ENCODE measurements at places on chromosomes 6 and 20.

- DNase-seq: no peak
These were observed 63.0 kb upstream of the INSM1 start for GRCh38 chr20:20304942-20305341.

DNA sequence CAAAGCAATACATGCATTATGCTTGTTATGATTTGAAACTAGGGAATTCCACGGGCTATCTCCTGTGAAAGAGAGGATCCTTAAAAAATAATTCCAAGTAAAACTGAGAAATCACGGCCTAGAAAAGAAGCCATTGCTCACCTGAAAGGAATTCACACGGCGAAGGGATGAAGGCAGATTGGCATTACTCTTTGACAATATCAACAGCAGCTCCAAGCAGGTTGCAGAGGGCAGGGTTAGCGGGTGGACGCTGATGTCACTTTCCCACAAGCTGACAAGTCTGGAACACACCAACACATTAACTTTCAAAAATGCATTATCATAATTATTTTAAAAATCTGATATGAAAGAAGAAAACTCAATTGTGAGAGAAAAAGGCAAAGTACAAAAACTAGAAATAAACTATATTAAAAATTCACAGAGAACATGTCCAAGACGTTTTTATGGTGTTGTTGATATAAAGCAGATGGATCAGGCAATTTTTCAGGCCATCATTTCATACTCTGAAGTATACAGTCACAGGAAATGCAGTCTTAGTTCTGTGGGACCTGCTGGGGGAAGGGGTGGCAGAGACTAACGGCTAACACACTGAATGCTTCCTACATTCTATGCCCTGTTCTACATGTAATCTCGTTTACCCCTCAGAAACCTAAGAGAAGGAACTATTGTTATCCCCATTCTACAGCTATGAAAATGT is 108.3 kb downstream of the UBE3D start:
- DNase-seq: no peak

DNA sequence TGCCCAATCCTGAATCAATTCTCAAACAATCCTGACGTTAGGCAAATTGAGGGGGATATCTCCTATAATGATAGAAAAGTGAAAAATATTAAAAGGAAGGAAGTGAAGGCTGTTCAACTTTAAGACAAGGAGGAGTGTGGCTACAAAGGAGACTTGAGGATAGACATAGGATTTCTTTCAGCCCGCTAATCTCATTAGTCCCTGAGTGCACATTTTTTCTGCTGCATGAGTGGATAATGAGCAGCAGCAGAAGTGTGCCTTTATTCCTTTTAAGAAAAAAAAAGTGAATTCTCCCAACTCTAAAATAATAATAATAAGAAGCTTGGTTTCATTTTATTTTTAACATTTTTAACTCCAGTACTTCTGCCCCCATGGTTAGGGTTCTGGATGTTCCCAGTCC is 102.0 kb downstream of the SPTLC3 start:
- no peak for DNase-seq

DNA sequence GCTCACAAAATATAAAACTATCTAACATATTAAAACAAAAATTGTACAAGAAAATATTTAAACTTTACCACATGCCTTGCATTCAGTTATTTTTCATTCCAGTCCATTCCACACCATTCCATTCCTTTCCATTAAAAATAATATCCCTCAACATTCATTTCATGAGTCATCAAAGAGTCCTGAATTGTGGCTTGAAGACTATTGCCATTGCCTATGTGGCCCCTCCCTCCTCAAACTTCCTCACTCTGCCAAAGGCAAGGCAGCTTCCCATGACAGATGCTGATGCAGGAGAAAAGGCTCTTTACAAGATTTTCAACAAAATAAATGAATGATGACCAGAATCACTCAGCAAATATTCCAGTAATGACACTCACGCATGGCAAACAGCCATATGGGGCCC is 31.7 kb downstream of the IL20RA start:
- DNase-seq: no peak

GRCh38 chr6:137927777-137928218 is 60.7 kb downstream of the TNFAIP3 start:
- peak; percentile 67 for DNase-seq
